Epithelial cell of alveolus of lung (primary cell): ENCODE measurements at places on chromosomes 5 and 9. TPM values are rescaled to one million over a fixed set of nuclear protein-coding genes. Genes with fewer than 3 reads are reported as not detected.

The ARL10 gene
- 5.7 and 20.5 TPM in 2 replicates for total RNA-seq

The MAN2A1 gene
- total RNA-seq, result 16.3 and 50.8 TPM in 2 replicates

The PDLIM4 gene
- 51.2 and 141 TPM in 2 replicates for total RNA-seq

The MACIR gene
- total RNA-seq, result 4.6 and 8.9 TPM in 2 replicates

The MLANA gene
- total RNA-seq, result not detected in 2 replicates

The SPIN1 gene
- total RNA-seq, result 70.5 and 85.2 TPM in 2 replicates

The ZNF462 gene
- total RNA-seq, result 9.8 and 16.8 TPM in 2 replicates

The MFAP3 gene
- 41.2 and 58.5 TPM in 2 replicates for total RNA-seq

The ASS1 gene
- 19.2 and 23.3 TPM in 2 replicates for total RNA-seq
